ENCODE measurements at places on chromosomes 7 and 10.

- DNase-seq, result no peak
Measured at GRCh38 chr10:111137007-111137406, 60.2 kb downstream of the ADRA2A start.

DNA sequence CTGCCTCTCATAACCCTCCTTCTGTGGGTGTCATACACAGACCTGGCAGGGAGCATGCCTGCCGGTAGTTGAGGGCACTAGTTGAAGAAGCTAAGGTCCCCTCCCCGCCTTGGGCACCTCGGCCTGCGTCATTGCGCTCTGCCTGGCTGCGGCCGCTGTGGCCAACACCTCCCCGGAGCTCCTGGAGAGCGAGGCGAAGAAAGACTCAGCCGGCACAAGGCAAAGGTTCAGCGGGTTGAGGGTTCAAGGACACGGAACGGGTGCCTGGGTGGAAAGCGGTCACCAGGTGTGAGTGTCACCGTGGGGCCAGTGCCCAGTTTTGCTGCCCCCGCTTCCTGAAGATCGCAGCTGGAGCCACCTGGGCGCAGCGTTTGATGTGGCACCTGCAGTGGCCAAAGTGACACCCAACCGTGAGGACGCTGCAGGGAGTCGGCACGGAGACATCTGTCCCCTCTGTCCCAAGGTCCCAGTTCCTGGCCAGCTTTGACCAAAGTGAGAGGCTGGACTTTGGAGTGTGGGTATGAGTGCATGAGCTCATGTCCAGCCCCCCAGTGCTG lies 14.8 kb upstream of the ZNF735 start:
- no peak for DNase-seq

DNA sequence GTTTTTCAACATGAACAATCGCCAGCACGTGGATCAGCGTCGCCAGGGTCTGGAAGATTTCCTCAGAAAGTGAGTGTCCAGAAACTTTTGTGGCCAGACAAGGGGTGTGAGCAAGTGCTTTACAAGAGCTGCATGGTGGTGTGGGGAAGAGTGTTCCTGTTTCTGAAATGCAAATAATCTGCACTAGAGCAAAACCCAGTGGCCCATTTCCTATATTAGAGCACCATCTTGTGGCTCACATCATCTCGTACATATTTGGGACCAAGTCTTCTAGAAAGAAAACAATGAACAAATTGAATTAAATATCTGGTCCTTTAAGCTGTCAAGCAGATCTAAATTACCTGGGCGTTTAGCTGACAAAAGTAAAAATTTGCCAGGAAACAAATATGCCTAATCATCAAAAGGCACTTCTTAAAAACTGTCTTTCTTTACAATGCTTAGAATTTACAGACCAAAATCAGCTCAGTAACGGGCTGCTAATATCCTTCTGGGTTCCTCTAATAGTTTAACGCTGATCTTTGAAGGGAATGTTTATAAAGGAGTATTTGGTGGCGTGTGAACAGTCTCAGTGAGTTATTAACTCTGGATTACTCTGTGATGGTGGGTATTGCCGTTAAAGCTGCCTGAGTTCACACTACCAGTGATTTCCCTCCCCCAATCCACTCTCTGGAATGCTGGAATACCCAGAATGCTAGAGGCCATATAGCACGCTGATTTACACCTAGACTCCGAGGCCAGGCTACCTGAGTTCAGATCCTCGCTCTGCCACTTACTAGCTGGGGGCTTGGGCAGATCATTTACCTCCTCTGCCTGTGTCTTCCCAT lies 73.6 kb downstream of the SNX10 start:
- peak; percentile 16 for DNase-seq

DNA sequence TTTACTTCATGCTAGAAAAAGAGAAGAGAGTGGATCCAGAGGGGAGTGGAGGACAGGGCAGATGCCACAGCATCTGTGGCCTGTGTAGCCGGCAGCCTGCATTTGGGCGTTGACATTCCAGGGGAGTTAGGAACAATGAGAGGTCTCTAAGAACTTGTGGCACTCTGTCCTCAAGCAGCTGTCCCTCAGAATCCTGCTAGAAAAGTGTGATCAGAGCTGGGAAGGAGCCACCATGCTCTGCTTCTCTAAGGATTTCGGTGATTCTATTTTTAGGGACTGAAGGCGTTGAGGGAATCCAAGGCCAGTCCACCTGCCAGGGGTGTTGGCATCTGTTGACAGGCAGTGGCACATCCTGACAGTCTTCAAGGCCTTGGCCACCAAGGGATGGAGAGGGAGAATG lies 7.6 kb downstream of the LRIT2 start:
- DNase-seq, result no peak

- peak; percentile 8 for DNase-seq
Measured at GRCh38 chr7:105136221-105136620, 122.2 kb downstream of the KMT2E start.

- DNase-seq, result no peak
Measured at GRCh38 chr7:122291189-122291588, 13.4 kb downstream of the FEZF1 start.

DNA sequence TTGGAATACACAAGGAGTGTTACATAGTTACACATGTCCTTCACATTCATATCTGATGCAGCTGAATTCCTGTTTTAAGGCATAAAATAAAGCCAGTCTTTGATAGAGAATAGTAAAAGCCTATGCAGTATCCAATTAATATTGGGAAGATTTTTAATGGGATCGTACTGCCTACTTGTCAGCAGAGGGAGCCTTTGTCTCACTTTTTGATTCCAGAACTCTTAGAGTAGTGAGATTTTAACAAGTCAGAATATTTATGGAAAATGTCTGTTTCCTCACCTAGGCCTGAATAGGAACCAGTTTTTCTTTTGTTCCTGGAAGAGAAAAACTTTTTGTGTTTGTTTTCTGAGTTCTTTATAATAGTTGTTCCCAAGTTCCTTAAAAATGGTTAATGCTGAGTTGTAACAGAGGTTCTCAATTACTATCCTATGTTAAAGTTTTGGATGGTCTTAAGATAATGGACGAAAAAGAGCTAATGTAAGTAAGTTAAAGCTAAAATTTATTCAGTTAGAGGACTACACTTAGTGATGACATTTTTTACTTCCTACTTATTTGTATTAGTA lies 114.0 kb downstream of the BBS9 start:
- peak; percentile 60 for DNase-seq

GRCh38 chr7:98211676-98212531 lies 665 bp downstream of the BHLHA15 start:
- no peak for DNase-seq

- no peak for DNase-seq
Measured at GRCh38 chr10:103427866-103428265, 24.3 kb downstream of the CALHM2 start.

GRCh38 chr10:103889121-103889720 lies 28.8 kb downstream of the STN1 start:
- no peak for DNase-seq

DNA sequence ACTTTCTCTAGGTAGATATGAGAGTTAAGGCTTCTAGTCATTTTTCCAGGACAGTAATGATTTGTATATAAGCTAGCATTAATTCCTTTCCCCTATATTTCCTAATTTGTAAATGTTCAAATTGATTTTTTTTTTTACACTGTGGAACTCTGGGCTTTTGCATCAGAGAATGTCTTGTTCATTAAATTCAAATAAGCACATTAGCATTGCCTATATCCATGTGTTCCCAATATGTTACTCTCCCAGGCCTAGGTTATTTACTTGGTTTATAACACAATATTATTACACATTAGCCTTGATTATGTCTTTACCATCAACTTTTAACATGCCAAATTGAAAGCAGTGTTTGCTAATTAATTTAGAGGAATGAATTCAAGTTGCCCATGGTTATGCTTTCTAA lies 83.4 kb upstream of the SAMD8 start:
- DNase-seq, result no peak

GRCh38 chr7:150380463-150380862 lies 1.3 kb downstream of the ZNF775 start:
- no peak for DNase-seq

DNA sequence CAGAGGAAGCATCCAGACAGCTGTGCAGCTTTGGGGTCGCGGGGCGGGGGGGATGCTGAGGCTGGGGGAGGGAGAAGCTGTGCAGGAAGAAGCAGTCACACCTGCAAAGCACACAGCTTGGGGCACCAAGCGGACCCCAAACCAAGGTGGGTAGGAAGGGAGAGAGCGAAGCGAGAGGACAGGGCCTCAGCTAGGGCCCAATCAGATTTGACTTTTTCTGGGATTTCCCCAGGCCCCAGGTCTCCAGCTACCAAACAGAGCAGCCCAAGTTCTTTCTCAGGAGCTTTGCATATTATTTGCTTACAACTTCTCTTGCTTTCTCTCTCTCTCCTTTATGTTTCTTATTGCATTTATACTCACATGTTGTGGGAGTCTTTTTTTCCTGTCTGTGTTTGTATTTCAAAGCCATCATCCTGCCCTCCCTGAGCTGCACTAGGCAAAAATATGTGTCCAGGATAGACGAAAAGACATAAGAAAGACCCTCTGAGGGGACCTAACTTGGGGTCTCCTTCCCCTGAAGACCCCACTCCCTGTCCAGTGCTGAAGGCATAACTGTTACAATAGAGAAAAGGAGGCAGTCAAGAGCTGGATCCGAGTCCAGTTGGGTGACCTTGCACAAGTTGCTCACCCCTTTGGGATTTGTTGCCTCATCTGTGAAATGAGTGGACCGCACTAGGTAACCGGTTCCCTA lies 50.6 kb upstream of the SMNDC1 start:
- no peak for DNase-seq

- DNase-seq, result no peak
Measured at GRCh38 chr7:53351681-53352080, 316.2 kb downstream of the POM121L12 start.

DNA sequence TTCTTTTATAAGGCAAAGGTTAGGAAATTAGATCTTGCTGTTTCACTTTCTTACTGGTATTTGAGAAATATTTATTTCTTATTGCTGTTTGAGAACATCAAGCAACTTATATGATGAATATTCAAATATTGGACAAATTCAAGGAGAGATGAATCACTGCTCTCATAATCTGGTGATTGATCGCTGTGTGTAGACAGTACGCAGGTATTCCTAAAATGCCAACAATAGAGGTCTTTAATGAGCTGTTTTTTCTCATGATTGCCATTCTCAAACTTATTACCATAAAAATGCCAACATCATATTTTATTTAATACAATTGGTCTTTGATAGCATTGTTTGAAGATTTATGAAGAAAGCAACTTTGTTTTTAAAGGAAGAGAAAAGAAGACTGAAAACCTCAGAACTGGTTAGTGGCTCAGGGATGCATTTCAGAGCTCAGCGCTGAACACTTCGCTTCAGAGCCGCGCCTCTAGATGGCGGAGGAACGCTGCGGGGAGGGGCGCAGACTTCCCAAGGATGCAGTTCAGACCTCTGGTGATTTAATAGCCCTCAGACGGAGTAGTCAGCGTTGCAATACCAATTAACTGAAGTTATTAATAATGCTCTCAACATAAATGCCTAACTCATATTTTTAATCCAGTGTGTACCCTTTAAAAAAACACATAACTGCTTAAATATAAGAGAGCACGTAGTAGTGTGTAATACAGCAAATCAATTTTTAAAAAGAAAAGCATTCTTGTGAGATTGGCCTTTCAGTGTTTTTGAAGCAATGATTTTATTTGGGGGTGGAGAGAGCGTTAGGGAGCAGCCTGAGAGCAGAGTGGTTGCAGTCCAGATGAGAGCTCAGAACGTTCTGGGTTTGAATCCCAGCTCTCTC lies 38.5 kb upstream of the STEAP4 start:
- DNase-seq, result no peak

GRCh38 chr7:7408001-7408770 lies 127.5 kb downstream of the COL28A1 start:
- no peak for DNase-seq

- no peak for DNase-seq
Measured at GRCh38 chr10:123013456-123014419, 4.9 kb downstream of the ACADSB start.

- DNase-seq, result no peak
Measured at GRCh38 chr10:106765241-106765754, 399.2 kb downstream of the SORCS1 start.

GRCh38 chr10:27252267-27253000 lies 11.8 kb upstream of the ACBD5 start:
- peak; percentile 67 for DNase-seq

DNA sequence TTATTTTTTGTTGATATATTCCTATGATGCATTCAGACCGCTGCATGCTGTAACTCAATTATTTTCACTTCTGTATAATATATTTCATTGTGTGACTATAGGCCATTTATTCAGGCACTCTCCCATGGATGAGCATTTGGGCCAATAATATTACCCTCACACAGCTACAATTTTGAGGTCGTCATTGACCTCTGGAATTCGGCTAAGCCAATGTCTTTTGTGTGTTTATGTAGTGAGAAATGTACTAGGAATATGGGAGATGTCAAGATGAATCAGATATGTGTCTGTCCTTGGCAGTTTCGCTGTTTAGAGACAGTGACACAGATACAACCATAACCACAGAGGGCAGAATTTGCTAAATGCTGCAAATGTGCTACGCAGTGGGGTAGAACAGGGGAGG lies 474.2 kb downstream of the ADRA2A start:
- no peak for DNase-seq

- DNase-seq, result no peak
Measured at GRCh38 chr10:104254493-104255310, at the start of gene GSTO1. TSS of gene GSTO1 (plus strand) at chr10:104254892. CDS start at chr10:104254929, 37 bp downstream.

GRCh38 chr10:22334414-22335172 lies 10.7 kb upstream of the SPAG6 start:
- no peak for DNase-seq

GRCh38 chr10:814536-815302 lies 116.8 kb downstream of the LARP4B start:
- no peak for DNase-seq

Measured in SW 1271 (cell line).